ENCODE measurements at places on chromosomes 6 and 20.

DNA sequence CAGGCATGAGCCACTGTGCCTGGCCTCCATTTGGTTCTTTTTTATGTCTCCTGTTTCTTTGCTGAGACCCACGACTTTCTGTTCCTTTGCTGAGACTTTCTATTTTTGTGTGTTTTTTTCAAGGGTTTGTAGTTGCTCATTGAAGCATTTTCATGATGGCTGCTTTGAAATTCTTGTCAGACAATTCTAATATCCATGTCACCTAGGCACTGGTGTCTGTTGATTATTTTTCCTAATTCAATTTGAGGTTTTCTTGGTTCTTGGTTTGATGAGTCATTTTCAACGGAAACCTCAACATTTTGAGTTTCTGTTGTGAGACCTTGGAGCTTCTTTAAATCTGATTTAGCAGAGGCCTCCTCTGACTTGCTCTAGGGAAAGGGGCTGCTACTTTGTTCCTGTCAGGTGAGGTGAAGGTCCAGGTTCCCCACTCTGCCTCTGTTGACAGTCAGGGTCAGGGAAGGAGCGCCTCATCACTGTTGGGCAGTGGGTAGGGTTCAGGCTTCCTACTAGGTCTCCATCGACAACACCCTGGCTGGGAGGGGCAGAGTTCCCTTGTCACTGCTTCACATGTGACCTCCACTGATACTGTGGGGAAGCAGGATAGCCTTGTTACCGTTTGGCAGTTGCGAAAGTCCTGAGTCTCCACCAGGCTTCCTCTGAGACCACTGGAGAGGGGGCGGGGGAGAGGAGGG, 67.2 kb upstream of the RNF24 start:
- peak; percentile 94 for DNase-seq

- DNase-seq: no peak
Measured at GRCh38 chr6:159594750-159595117, 98.3 kb downstream of the SOD2 start.

GRCh38 chr20:53023732-53024520, 51.8 kb downstream of the TSHZ2 start:
- no peak for DNase-seq

GRCh38 chr20:7523288-7523687, 417.0 kb downstream of the HAO1 start:
- no peak for DNase-seq

DNA sequence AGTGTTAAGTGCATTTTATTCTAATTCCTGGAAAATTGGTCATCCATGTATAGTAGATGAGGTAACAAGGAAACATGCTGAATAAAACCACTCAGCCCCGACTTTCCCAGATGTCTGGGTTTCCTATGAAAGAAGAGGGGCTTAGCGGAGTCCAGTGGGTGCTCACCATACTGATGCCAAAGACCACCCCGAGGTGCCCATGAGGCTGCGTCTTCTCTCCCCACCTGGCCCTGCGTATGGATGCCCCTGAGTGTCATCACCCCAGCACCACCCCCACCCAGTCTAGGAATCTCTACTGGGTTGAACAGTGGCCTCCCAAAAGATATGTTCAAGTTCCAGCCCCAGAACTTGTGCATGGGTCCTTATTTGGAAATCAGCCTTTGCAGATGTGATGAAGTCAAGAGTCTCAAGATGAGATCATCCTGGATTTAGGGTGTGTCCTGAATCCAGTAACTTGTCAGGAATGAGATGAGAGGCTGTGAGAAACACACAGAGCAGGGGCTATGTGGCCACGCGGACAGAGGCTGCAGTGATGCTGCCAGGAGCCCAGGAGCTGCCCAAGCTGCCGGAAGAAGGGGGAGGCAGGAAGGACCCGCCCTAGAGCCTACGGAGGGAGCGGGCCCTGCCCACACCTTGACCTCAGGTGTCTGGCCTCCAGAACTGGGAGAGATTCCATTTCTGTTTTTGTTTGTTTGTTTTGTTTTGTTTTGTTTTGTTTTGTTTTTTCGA, 124.6 kb upstream of the CDH4 start:
- no peak for DNase-seq

- DNase-seq: no peak
Measured at GRCh38 chr6:150403458-150404246, 34.8 kb downstream of the IYD start.

DNA sequence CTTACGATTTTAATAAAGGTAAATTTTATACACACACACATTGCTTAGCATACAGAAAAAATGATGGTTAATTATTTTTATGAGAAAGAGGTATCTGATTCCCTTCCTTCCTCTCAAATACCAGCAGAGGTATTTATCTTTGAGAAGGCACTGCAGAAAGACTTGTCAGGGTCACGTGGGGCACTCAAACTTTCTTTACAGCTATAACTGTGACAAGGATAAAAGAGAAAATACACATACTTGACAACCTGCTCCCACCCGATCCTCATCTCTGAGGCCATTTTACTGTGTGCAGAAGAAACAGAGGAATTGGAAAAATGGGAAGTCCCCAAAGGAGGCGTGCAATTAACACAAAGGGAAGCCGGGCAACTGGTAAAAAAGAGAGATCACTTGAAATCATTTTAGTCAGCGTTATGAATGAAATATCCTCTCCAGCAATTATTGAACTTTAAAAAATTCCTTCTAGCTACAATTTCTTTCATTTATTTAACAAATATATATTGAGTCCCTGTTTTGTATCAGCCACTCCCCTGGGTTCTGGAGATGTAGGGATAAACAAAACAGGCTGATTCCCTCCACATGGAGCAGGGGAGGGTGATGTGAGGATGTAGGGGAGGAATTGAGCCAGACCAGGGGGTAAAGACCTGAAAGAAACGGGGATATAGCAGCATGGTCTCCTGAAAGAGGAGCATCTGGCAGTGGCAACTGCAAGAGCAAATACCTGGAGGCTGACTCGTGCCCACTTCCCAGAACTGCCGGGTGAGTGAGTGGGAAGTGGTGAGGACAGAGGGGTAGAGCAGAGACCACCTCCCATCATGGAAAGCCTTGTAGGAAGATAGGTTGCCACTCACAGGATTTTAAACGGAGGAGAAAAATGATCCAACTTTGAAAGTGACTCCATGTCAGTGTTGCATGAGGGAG, 510.3 kb downstream of the KIF16B start:
- no peak for DNase-seq

DNA sequence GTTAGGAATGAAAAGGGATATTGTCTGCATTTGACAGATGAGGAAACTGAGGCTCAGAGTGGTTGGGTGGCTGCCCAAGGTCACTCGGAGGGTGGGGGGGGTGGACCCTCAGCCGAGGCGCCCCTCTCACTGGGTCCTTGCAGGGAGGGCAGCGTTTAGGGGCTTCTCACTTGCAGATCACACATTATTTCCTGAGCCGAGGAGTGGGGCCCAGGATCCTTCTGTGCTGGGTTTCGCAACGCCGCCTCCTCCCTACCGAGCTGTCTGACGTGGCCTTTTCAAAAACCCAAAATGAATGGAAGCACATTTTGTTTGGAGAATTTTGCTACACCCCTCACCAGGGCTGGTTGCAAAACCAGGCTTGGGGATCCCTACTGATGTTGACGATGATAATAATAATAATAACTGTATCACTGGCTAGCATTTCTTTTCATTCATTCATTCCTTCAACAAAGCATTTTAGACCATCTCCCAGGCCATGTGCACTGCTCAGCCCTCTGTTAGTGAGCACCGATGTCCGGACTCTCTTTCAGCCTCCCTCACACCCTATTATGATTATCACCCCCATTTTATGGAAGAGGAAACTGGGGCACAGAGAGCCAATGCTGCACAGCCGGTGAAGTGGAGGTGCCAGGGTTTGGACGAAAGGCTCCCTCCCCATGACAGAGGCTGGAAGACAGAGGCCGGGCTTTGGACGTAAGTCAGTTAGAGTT, 5.2 kb downstream of the DLGAP4 start:
- no peak for DNase-seq

- DNase-seq: no peak
Measured at GRCh38 chr6:124010574-124010973, 206.9 kb downstream of the NKAIN2 start.

GRCh38 chr6:131225127-131225526, 89.9 kb downstream of the AKAP7 start:
- no peak for DNase-seq

- peak; percentile 33 for DNase-seq
Measured at GRCh38 chr6:141484711-141485110, 648.0 kb upstream of the GJE1 start.

DNA sequence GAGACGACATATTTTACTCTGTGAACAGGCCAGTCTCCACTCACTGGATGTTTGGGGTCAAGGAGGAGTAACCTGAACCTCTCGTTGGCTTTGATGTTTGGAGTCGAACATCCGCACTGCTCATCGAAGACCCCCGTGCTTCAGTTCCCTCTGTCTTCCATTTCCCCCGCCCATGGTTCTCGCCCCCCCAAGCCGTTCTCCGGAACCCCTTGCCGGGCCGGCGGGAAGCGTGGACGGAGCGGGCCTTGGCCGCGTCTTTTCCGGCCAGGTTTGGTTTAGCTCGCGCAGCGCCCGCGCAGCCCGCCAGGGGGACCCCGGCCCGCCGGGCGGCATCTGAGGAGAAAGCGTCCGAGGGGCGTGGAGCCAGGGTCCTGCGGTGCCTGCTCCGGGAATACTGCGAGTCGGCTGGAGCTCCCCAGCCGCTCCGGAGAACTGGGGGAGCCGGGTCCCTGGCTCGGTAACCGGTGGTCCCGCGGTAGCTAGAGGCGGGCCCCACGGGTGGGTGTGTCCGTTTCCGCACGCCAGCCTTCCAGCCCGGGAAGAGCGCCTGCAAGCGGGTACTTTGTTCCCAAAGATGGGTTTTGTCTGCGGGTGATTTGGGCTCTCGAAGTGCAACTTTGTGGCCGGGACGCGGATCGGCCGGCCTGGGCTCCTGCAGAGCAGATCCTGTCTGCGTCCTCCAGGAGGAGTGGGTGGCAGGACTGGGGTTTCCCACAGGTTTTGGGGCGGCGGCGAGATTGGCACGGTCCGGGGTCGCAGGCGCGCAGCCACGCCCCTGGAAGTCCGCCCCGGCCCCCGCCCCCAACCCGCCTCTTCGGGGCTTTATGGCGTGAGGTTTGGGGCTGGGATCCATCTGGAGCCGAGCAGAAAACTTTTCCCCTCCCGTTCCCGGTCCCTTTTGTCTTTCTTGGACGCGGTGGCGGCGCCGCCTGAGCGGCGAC, at the start of gene TMEM200A:
Gene TMEM200A (plus strand): TSS at position 852 of the 941 bp plus-strand sequence. CDS start 74,406 bp downstream, outside the sequence.
- DNase-seq: peak; percentile 57

DNA sequence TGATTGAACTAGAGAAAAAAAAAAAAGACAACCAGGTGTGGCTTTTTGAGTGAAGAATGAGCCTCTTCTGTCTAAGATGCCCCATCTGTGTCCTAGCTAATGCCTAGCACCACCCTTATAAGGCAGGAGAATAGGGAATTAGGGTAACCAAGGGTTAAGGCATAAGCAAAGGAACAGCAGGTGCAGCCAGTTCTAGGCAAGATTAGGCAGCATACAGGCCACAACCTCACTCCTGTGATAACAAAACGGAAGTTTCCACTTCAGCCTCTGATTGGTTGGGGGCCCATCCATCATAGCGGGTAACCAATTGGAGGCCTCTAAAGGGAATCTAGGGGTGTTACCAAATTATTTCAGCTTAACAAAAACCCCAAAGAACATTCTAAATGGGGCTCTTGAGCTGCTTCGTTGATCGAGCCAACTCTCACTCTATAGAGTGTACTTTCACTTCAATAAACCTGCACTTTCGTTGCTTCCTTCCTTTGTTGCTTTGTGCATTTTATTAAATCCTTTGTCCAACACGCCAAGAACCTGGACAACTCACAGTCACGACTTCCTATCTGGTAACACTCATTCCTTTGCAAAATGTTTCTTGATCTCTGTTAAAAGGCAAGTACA, 61.9 kb upstream of the TAGAP start:
- DNase-seq: peak; percentile 90

GRCh38 chr6:147166992-147167391, 37.2 kb upstream of the STXBP5 start:
- no peak for DNase-seq

DNA sequence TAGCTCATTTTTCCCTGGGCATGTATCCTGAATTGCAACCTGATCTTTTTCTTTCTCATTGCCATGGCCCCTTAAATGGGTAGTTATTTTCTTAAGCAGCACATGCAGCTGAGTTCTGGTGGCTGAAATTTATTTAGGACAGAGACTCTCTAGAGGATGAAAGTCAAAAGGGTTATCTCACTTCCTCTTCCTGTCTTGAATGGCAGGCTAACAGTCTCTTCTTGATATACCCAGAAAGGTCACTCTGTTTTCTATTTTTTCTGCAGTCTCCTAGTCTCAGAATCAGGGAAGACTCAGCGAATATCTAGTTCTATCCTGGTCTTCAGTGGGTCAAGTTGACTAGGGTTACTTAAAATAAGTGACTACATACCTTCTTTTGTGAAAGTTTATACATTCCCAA, 243.3 kb downstream of the EPHA7 start:
- DNase-seq: no peak

GRCh38 chr6:82507112-82507511, 143.5 kb downstream of the TPBG start:
- no peak for DNase-seq

DNA sequence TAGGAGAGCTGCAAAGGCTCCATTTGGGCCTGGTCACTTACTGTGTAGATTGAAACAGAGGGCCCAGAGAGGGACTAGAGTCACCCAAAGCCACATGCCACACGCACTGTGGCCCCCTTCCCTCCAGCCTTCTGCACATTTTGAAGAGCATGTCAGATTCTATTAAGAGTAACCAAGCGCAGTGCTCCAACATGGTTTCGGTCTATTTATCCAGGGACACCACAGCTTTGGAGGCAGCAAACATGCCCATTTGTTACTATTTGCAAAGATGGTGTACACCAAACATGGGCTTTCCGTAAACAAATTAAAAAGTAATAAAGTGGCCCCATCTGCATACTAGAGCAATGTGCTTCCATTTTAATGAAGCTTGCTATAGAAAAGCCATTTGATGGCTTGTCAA, 43.7 kb upstream of the CCDC167 start:
- DNase-seq: no peak

DNA sequence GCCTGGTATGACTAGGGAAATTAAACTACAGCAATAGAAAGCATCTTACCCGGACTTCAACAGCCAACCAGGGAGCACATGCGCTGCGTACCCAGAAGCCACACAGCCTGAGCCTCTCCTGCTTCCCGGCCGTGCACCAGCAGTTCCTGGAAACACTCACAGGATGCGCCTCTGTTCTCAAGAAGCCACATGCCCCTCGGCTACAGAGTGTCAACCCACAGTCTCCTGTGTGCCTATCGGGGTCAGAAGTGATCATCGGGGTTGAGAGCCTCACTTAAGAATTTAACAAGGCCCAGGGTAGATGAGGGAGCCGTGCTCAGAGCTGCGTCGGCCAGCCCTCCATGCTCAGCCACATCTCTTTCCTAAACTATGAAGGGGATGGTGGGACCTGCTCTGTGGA, 147.2 kb upstream of the GGTLC1 start:
- DNase-seq: no peak

- no peak for DNase-seq
Measured at GRCh38 chr6:37083243-37084138, 78.0 kb downstream of the FGD2 start.

- no peak for DNase-seq
Measured at GRCh38 chr6:145405006-145405551, 330.2 kb downstream of the EPM2A start.

All from hematopoietic multipotent progenitor cell (in vitro differentiated cells).